ENCODE measurements at places on chromosomes 6 and 20.

GRCh38 chr6:14278006-14278405 lies 160.4 kb downstream of the CD83 start:
- DNase-seq: no peak

DNA sequence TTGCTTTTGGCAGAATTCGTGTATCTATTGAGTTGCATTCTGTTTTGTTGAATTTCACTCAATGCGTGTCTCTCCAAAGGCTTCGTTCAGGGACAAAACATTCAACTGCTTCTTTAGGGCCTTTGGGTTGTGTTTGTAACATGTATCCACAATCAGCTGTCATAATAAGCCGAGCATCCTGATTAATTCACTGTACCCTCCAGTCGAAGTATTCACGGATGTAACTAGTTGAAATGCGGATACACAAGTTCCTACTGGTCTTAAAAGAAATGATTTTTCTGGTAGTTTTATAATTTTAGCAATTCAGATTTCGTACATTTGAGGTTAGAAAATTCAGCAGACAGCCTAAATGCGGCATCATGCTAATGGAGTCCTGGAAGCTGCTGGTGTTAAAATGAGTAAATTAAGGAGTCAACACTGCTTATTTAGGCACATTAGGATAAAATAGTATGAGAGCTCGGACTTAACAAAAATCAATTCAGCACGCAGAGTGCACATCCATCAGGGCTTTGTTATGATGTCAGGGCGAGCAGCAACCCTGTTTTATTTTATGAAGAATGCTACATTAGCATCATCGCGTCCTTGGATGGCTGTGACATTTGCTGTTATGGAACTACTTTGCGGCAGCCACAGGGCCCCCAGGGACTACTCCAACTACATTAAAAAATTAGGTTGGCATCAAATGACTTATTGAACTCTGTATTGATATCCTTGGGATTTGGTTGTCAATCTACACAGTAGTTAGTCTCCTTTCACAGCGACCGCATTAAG lies 489.3 kb upstream of the FLRT3 start:
- no peak for DNase-seq

DNA sequence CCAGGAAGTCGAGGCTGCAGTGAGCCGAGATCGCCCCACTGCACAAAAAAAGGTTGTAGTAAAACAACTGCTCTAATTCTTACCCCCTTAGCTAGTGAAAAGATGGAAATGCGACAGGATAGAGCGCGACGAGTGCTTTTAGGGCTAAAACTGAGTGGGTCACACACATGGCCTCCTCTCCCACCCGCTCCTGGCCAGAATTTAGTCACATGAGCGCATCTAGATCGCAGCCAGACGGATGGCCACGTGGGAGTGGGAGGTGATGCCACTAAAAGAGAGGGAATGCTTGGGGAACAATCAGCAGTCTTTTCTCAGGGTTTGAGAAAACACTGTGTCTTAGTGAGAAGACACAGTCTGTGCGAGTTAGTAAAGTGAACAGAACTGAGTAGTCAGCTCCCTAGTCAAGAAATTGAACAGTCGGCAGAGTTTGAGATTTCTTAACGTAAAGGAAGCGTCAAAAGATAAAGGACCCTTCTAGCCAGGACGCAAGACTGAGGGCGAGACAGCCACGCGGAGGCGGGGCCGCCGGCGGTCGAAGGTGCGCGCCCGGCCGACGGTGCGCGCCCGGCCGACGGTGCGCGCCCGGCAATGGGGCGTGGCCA lies 664 bp upstream of the ACTR5 start:
- no peak for DNase-seq

- no peak for DNase-seq
These were observed 49.3 kb upstream of the SRPK1 start for GRCh38 chr6:35970181-35970580.

DNA sequence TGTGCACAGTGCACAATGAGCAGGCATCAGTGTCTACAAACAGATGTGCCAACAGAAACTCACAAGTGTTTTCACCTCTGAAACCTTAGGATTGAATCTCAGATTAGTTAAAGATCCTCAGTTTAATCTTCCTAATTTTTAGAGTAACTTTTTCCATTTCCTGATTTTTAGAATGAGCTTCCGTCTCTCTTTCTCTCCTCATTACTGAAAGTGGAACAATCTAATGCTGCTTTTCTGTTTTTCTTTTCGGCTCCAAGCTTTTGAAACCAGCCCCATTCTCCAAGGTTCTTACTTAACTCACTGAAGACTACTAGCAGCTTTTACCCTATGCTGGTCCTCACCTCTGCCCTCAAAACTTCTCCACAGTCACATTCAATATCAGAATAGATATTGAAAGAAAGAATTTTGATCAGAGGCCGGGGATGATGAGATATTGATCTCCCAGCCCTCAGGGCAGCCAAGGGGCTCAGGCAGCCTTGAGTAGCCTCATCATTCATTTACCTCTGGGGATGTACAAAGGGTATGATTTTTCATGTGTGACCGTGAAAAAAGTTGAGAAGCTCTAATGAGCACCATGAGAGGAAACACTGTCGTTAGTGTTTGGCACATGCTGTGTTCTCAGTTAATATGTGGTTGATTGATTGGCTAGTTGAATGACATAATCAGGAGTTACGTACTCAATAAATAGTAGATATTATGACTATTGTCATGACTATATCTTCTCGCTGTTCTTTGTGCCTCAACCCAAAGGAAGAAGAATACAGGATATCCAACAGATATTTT lies 11.9 kb upstream of the STK38 start:
- DNase-seq: no peak

DNA sequence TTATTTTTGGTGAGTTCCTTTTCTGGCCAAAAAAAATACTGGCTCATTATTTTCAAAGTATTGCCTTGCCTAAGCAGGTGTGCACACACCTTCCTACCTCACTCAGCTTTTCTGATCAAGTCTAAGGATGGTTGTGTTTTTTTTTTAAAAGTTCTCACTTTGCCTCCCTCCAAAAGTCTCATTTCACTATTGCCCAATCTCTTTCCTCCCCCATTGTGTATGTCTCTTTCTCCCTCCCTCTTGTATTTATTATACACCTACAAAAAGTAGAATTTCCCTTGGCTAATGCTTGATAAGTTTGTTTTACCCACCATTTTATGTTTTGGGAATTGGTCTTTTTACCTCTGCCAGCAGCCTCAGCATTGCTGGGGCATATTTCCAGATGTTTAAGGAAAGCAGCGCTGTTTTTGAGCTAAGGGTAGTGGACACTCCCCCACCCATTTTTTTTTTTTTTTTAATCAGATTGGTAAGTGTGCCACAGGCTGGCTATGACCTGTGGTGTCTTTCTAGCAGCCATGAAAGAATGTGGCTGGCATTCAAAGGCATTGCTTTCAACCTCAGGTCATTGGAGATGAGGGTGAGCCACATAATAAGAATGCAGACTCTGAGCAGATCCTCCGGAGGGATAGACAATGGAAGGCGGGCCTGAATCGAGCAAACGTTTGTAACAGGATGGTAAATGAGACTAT lies 668.6 kb downstream of the UTRN start:
- no peak for DNase-seq

- no peak for DNase-seq
These were observed 5.6 kb upstream of the VNN2 start for GRCh38 chr6:132763269-132763668.

GRCh38 chr6:83962582-83962981 lies 71.0 kb upstream of the MRAP2 start:
- DNase-seq: no peak

Data from NK-92 treated with Interleukin-12 subunit alpha and Interleukin-12 subunit beta, amount 100 ng/mL, for 24 hours (cell line).